Stimulated activated CD8-positive, alpha-beta memory T cell treated with anti-CD3 and anti-CD28 coated beads, Interleukin-4, amount 100 ng/mL, for 24 hours (primary cell): ENCODE measurements at places on chromosomes 2 and 18.
A peak's percentile ranks its signal among the peaks of the same experiment; 100 is the strongest.

DNA sequence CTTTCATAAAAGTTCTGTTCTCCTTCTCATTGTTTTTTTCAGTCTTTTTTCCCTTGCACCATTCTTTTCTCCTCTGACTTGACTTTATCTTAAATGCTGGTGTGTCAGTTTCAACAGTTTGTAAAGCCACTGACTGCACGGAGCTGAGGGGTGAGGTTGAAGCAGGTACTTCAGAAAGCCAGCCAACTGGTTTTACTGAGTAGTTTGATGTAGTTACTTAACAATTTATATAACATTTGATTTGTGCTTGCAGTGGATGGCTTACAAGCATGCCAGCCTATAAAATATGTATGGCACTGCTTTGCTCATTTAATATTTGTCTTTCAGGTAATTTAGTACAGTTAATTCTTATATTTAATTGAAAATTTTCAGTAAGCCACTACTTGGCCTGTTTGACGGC, 55.4 kb downstream of the FAM171B start:
- no peak for DNase-seq

GRCh38 chr2:219404291-219404910, 13.8 kb upstream of the DES start:
- no peak for DNase-seq

DNA sequence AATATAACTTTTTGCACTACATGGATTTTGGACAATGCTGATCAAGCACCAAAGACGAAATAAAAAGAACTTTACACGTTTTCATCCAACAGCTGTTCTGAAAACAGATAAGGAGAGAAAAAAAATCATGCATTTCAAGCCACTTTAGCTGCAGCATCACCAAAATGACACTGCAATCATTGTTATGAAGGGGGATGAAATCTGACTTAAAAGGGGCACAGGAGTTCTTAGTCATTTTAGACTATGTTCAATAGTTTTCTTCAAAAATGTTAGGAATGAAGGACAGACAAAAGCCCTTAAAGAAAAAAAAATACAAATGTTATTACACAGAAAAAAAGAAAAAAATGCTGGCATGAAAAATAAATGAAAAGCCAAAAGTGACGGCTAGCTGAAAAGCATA, 71.2 kb downstream of the CUL3 start:
- DNase-seq = no peak

DNA sequence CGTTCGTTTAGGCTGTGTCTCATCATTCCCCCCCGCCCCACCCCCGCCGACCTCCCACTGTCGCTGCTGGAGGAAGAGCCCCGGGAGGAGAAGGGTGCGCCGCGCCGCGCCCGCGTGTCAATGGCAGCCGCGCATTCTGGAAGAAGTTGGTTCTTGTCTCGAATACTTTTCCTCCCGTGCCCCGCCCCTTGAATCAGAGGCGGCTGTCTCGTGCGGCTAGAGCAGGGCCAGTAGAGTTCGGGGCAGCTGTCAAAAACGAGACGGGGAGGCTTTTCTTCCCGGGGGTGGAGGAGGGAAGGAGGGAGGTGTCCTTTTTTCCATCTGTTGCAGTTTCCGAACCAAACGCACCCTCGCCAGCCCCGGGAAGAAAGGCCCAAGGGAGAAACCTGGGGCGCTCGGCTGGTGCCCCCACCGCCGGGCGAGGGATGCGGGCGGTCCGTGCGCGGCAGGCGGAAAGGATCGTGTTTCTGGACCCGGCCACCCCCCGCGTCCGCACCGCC, 410 bp upstream of the TGIF1 start:
- DNase-seq = no peak

DNA sequence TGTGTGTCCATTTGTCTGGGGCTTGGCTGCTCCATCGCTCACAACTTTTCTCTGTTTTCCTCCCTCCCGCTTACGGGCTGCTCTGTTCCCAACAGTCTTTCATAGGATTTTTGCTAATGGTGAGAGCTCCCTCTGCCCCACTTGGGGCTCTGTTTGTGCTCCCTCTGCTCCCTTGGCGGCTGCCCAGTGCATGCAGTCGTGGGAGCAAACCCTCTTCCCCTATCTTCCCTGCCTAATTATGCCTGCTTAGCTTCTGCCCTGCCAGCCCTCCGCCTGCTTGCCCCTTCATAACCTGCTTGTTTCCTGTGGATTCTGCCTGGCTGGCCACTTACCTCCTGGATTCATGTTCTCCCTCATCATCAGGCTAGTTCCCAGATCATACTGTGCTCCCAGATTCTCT, 6.6 kb upstream of the KRTCAP3 start:
- no peak for DNase-seq

- peak; percentile 19 for DNase-seq
Observed at GRCh38 chr2:86238354-86238753, 39.1 kb downstream of the MRPL35 start.

DNA sequence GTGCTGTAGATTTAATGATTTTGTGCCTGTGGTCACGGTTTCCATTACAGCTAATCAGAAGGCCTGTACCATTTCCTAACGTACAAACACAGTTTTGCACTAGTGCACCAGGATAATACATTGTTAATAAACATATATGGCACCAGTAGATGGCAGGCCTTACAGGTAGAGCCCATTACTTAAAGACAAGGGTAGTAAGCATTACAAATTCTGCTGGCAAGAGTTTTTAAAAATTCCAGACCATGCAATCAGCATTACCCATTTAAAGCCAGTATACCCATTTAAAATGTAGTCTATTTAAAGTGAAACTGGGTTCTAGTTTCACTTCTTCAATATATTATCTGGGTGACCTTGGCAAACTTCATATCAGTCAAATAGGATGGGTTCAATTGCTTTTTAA, 224.2 kb downstream of the NUP35 start:
- DNase-seq = no peak

DNA sequence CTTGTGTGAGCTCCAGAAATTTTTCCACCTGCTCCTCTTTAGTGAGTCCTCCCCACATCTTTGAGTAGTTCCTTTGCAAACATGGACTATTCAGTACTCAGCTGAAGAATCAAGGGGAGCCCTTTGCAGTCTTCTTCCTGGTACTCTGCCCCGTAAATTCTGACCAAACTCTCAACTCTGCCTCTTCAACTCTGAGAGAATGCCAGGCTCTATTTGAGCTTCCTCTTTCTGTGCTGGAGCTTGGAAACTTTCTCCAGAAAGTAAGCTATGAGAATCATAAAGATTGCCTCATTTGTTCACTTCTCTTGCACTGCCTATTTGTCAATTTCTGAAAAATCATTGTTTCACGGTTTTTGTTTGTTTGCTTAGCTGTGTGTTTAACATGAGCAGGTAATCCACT, 7.4 kb upstream of the STAT4 start:
- no peak for DNase-seq

- peak; percentile 61 for DNase-seq
Observed at GRCh38 chr2:127081826-127082633, 24.9 kb downstream of the BIN1 start.

DNA sequence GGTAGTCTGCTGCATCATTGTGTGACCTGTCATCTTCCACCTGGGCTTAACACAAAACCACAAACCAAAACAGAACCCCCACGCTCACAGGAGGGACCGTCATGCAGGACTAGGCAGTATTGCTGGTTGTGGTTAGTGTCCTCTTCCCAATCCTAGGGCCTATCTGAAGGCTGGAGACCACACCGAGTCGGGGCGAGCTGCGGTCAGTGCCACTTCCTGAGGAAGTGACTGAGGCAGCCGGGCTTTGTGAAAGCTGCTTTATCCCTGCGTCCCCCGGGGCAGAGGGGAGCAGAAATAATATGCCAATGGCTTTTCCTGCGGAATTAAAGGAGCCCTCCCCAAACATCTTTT, 22.9 kb downstream of the ZNF532 start:
- DNase-seq = no peak

DNA sequence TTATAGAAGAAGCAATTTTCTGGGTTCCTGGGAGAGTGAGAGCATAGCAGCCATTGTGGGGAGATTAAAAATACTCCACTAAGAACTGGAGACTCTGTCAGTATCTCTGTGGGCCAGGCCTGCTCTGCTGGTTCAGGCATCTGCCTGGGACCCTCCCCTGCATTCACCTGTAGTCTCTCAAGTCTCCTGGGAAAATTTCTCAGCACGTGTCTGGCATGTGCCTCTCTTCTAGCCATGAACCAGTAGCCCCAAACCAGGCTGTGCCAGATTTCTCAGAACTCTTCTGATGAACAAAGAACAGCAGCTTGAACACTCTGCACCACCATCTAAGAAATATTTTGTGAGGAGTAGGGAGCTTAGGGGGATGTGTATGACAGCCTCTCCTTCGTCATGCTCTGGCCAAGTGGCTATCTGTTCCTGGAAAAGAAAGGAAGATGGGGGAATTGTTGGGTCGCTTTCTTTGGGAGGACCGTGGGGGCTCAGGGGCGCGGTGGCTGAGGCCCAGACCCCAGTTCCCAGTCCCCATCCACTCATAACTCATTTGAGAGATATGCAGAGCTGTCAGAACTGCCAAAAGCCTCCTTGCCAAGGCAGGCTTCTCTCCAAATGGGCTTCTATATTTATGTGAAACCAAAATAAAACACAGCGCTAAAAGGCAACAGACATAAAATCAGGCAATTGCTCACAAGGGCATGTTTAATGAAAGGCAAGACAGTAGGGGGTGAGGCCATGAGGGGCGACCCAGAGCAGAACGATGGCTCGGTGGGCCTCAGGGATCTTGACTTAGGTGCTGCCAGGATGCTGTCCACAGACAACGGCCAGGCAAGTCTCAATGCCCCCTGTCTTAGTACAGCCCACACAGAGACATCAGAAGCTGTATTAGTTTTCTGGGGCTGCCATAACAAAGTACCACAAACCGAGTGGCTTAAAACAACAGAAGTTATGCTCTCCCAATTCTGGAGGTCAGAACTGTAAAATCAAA, 114.7 kb upstream of the TNP1 start:
- DNase-seq = no peak

DNA sequence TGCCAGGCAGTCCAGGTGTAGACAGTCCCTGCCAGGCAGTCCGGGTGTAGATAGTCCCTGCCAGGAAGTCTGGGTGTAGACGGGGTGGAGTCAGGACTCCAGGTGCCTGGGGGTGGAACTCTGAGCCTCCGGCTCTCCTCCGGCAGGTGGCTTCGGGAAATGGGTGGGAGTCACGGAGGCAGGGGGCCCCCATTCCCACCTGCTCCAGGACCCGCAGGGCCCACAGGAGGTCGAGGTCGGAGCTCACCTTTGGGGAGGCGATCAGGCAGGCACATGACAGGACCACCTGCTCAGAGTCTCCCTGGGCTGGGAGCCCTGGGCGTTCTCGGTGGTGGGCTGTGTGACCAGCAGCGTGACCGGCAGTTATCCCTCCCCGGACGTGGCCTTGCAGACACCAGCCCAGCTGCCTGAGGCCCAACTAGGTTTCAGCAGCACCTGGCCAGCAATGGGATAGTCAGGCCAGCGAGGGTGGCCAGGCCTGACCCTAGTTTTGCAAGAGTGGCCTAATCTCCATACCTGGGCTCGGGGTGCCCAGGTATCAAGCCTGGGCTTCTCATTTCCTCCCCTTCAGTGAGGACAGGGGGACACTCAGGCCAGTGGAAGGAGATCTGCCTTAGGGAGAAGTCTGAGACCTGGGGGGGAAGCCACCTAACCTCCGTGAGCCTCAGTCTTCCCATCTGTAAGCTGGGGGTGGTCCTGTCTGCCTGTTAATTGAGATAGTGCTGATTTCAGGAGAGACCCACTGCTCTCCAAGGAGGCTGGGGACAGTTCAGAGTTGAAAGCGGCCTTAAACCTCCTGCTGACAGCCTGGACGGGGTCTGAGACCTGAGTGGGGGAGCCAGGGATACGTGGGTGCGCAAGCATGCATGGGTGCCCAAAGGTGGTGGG, 13.2 kb downstream of the GPC1 start:
- no peak for DNase-seq

DNA sequence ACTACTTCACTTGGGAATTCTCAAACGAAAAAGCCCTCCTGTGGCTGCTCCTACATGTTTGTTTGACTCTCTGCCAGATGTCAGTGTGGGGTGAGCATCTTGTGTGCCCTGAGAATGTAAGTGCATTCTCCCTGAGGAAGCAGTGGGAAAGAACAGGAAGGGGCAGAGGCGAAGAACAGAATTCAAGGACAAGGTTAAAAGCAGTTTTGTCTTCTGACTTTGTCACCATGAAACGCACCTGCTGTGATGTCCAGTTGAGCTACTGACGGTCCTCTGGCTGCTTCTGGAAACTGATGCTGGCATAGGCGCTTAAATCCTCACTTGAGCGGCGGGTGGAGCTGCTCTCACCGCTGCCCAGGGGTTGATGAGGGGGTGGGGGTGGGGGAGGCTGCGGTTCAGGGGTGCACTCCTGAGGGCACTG, 4.9 kb downstream of the IRS1 start:
- no peak for DNase-seq
